ENCODE measurements at places on chromosomes 11 and 22.

- peak; percentile 54 for DNase-seq
Observed at GRCh38 chr22:24214467-24215285, 30.2 kb downstream of the GGT5 start.

DNA sequence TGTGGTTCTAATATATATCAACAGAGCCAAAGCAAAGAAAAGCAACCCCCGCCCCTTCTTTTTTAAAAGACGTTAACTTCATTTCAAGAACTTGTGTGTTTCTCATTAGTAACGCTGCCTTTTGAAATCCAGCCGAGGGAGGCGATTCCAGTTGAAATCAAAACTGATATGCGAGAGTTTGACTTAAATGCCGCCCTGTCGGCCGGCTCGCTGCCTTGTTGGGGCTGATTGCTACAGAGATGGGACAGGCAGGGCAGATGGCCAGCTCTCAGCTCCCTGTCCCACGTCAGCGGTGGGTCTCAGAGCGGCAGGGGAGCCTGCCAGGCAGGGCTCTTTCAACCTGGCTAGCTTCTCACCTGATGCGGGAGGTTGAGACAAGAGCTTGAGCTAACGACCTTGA lies 51.9 kb upstream of the ALX4 start:
- DNase-seq: peak; percentile 17

- DNase-seq: no peak
Observed at GRCh38 chr22:50326225-50326955, 422 bp downstream of the DENND6B start.

GRCh38 chr22:49432211-49432896 lies 395.3 kb downstream of the BRD1 start:
- DNase-seq: no peak

DNA sequence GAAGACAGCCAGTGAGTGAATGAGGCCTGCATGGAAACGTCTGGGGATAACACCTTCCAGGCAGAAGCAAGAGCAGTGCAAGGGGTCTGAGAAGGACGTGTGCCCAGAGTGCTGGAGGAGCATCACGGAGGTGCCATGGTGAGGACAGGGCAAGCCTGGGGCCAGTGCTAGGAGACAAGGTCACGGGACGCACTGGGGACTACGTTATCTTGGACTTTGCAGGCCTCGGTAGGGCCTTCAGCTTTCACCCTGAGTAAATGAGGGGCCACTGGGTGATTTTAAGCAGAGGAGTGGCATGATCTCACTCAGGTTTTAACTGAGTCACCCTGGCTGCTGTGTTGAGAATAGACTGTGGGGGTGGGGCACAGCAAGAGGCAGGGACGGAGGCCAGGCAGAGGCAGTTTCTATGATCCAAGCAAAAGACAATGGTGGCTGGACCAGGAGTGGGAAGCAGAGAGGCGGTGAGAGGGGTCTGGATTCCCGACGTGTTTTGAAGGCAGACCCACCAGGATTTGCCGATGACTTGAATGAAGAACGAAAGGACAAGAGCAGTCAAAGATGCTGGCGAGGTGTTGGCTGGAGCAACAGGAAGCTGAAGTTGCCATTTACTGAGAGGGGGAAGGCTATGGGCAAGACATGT lies 102.7 kb upstream of the PARVA start:
- no peak for DNase-seq
